Natural killer cell (primary cell): ENCODE measurements at places on chromosomes 3 and 15. TPM values are rescaled to one million over a fixed set of nuclear protein-coding genes. Genes with fewer than 3 reads are reported as not detected.

The TBL1XR1 gene
- total RNA-seq, result 81.7 TPM

The CLRN1 gene
- not detected for total RNA-seq

GRCh38 chr3:38637906-38638305 lies 11.6 kb downstream of the SCN5A start:
- H3K4me3 ChIP-seq, result no peak overlapping the region
- H3K36me3 ChIP-seq, result no peaks in the 10 kb centered on the region
- H3K4me1 ChIP-seq, result no peaks in the 10 kb centered on the region

DNA sequence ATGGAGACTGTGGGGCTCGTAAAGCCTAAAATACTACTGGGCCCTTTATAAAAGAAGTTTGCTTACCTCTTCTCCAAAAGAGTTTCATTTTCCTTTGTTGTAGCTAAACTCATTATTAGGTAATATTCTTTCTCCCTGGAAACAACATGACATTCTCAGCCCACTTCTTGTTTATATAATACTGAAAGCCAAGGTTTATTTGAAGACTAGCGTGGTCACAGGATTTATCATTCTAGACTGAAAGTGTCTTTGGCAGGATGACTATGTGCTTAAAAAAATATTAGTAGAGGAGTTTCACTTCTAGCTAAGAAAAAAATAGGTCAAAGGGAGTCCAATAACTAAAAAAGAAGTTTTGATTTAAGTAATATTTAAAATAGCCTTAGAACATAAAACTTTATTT lies 1085.2 kb upstream of the CADM2 start:
- no peak overlapping the region for H3K27ac ChIP-seq
- H3K4me3 ChIP-seq, result no peak overlapping the region
- H3K36me3 ChIP-seq, result no peaks in the 10 kb centered on the region

The MNS1 gene
- not detected for total RNA-seq

GRCh38 chr3:15653321-15653720 lies 51.8 kb downstream of the BTD start:
- DNase-seq, result no peak
- peaks cover 21% of the 10 kb centered on the region for H3K4me1 ChIP-seq
- no peaks in the 10 kb centered on the region for H3K36me3 ChIP-seq
- no peak overlapping the region for H3K27ac ChIP-seq

DNA sequence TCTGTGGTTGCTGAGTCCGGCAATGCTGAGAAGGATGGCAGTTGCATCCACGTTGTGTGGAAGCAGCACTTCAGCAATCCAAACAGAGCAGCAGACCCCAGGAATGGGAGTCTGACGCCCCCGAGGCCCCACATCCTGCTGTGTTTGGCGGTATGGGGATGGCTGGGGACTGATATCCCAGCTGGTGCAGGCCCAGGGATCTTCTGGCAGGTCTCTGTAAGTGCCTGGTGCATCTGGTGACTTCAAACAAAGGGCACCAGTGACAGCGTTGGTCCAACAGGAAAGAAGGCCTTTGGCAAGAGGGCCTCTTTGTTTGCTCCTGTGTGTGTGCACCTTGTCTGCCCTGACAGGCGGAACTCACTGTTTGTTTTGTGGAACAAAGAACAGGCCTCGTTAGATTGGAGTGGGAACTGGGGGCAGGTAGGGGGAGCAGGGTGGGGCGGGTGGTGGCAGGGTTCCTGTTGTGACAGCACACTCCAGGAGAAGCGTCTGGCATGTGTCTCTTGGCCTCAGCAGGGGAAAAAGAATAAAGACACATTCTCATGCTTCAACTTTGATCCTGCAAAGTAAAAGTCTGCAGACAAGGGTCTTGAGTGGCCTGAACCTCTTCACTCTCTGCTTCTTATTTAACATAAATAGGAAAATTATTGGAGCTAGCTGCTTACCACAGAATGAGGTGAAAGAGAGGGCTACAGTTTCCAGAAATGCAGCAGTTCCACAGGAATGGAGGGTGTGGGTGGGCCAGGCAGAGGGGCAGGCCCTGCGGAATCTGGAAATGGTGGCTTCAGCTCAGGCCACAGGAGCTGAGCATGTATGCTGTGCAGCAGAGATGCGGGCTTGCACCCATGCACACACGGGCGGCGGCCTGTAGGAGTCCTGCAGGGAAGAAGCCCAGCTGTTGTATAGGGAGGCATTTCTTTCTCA lies 94.5 kb upstream of the MYZAP start:
- H3K27me3 ChIP-seq, result no peaks in the 10 kb centered on the region
- H3K4me1 ChIP-seq, result no peaks in the 10 kb centered on the region
- H3K27ac ChIP-seq, result no peak overlapping the region
- DNase-seq, result no peak

DNA sequence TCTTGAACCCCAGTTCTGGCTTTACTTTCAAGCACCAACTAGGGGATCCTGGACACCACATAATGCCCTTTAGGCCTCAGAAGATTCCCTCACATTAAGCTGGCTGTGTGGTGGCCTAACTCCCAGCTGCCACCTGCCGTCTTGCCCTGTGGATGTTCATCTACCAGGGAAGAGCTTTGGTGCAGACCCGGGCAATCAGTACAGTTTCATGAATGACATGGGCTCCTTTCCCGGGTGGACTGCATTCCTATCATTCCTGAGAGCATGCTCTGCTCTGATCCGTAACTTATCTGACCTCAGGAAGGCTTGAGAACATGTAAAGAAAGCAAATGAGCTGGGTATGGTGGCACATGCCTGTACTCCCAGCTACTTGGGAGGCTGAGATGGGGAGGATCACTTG lies 50.0 kb upstream of the GSK3B start:
- no peaks in the 10 kb centered on the region for H3K4me1 ChIP-seq
- no peaks in the 10 kb centered on the region for H3K27me3 ChIP-seq

DNA sequence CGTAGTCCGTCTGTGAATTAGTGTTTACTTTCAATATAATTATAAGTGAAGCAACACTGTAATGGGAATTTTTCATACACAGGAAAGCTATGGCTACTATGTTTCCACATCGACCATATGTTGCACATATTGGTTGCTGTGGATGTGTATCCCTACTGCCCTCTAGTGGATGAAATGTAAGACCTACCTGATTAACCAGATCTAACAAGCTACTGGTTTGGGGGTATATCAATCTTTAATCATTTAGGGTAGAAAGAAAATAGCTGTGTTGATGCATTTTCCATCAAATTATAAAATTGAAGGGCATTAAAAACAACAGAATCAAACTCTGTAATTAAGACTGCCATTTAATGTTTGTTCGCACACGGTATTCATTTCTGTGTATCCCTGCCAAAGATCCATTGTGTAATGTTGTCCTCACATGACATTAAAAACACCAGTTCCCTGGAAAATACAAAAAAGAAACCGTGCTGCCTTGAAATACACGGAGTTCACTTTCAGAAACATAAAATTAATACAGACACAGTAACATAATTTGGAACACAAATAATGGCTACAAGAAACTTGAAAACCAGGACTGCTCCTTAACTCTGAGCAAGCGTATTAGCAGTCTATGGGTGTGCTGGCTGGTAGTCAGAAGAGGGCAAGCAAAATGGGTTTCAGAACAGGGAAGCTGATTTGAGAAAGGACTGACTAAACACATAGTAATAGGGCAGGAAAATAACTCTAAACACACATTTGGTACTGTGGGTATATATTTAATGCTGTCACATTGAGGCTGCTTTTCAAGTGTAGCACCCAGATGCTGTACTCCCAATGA lies 125.1 kb downstream of the TIGIT start:
- no peak overlapping the region for H3K27ac ChIP-seq
- H3K4me3 ChIP-seq, result no peak overlapping the region

DNA sequence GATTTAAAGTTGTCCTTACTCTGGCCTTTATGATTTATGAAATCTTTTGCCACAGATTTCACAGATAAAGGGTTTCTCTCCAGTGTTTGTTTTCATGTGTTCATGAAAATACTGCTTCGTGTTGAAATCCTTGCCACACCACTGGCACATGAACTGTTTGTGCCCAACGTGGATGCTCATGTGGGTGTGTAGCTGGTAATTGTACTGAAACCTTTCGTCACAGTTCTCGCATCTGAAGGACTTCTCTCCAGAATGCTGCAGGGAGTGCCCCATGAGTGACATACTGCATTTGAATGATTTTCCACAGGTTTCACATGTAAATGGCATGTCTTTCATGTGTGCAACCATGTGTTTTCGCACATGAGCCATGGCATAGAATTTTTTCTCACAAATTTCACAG lies 111.9 kb downstream of the DOCK3 start:
- DNase-seq, result no peak
- H3K27me3 ChIP-seq, result no peaks in the 10 kb centered on the region
- H3K4me1 ChIP-seq, result no peaks in the 10 kb centered on the region
- H3K36me3 ChIP-seq, result no peaks in the 10 kb centered on the region
- H3K27ac ChIP-seq, result no peak overlapping the region
- H3K4me3 ChIP-seq, result no peak overlapping the region

The GRAMD1C gene
- 3.9 TPM for total RNA-seq

The TADA3 gene
- total RNA-seq, result 73.7 TPM

GRCh38 chr3:57179580-57180410 lies 14.6 kb upstream of the IL17RD start:
- no peaks in the 10 kb centered on the region for H3K4me1 ChIP-seq
- H3K36me3 ChIP-seq, result no peaks in the 10 kb centered on the region

DNA sequence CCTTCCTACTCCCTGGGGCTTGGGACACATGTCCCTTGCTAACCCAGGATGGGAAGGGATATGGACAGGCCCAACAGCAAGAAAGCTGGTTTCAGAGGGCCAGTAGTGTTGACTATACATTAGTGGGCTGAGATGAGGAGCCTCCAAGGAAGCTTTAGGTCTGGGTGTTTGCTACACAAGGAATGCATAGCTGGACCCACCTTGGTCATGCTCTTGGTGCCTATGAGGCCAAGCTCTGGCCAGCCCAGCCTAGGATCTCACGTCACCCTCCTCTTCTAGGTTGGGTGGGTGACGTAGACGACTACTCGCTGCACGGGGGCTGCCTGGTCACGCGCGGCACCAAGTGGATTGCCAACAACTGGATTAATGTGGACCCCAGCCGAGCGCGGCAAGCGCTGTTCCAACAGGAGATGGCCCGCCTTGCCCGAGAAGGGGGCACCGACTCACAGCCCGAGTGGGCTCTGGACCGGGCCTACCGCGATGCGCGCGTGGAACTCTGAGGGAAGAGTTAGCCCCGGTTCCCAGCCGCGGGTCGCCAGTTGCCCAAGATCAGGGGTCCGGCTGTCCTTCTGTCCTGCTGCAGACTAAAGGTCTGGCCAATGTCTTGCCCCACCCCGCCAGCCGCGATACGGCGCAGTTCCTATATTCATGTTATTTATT lies 653 bp upstream of the WDR6 start:
- DNase-seq, result peak; percentile 48
- peaks cover 2% of the 10 kb centered on the region for H3K36me3 ChIP-seq
- peak overlapping the region; percentile 96 for H3K4me3 ChIP-seq
- H3K4me1 ChIP-seq, result peaks cover 20% of the 10 kb centered on the region
- H3K27me3 ChIP-seq, result no peaks in the 10 kb centered on the region

- H3K4me1 ChIP-seq, result no peaks in the 10 kb centered on the region
- no peak for DNase-seq
- peaks cover 12% of the 10 kb centered on the region for H3K36me3 ChIP-seq
- no peak overlapping the region for H3K4me3 ChIP-seq
- no peak overlapping the region for H3K27ac ChIP-seq
- H3K27me3 ChIP-seq, result no peaks in the 10 kb centered on the region
These were observed 53.7 kb downstream of the TP53BP1 start for GRCh38 chr15:43439268-43439667.

The KLHDC8B gene
- total RNA-seq, result 2.4 TPM

The SAMMSON gene
- total RNA-seq, result not detected

DNA sequence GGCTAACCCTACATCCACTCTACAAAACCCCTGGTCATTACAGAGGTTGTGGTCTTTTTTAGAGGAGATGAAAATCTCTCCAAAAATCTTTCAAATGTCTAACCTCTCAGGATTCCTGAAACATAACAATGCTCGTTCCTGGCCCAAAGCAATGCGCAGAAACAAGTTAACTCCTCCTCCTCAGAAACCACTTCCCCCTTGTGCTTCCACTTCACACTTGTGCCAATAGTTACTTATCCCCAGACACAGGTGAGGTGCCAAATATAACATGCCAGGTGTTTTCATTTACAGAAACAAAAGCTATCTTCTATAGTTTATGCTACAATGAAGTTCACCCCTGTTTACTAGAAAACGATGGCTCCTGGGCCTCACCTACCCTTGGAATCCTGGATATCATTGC lies 6.2 kb downstream of the NDUFAF1 start:
- H3K36me3 ChIP-seq, result peaks cover 17% of the 10 kb centered on the region
- no peak for DNase-seq
- no peak overlapping the region for H3K4me3 ChIP-seq
- no peak overlapping the region for H3K27ac ChIP-seq
- peaks cover 3% of the 10 kb centered on the region for H3K4me1 ChIP-seq
- no peaks in the 10 kb centered on the region for H3K27me3 ChIP-seq

- H3K27me3 ChIP-seq, result no peaks in the 10 kb centered on the region
- no peak overlapping the region for H3K4me3 ChIP-seq
- no peaks in the 10 kb centered on the region for H3K4me1 ChIP-seq
- no peak for DNase-seq
- no peaks in the 10 kb centered on the region for H3K36me3 ChIP-seq
- no peak overlapping the region for H3K27ac ChIP-seq
These were observed 433.4 kb upstream of the GBE1 start for GRCh38 chr3:82194870-82195269.

DNA sequence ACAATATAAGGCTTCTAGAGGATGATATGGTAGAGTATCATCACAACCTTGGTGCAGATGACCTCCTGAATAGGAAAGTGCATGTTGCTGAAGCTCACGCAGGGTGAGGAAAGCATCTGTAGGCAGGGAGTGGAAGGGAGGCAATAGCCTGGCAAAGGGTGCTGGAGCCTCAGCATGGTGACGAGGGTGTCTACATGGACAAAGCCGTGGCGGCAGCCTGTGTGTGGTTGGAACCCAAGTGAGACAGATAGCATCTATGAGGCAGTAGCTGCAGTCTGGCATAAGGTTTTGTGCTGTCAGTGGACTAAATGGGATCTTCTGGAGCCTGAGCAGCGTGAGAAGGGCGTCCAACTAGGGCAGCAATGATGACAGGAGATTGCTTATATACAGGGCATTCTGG lies 132.5 kb downstream of the DLG1 start:
- no peak overlapping the region for H3K27ac ChIP-seq
- DNase-seq, result no peak

DNA sequence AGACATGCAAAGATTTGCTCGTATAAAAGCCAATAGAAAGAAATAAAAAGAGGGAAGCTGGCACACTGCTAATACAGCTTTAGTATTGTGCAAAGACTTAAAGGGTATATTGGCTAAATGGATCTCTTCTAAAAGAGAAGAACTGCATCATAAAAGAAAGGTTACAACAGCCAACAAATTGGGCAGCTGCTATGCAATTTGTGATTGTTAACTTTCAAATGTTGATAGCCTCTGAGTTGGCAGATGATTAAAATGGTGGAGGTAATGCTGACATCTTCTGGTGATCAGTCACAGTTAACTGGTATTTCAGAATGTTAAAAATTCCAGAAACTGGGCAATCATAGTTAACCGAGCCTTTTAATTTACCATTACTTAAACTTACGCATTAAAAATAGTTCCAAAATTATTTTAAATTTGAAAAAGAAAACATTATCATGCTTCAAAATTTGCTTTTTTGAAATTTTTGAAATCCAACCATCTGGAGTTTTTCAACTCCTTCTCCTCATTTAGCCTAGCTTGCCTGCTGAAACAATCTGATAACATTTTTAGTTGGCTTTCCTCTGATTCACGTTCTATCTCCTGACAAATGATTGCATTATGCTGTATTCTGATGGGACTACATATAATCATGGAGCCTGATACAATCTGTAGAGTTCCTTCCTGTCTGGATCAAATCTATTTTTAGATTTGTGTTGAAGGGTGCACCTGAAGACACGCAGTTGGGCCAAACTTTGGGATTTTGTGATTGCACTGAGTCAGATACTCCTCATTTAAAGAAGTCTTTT lies 144.0 kb upstream of the PDZRN3 start:
- no peaks in the 10 kb centered on the region for H3K36me3 ChIP-seq
- DNase-seq, result no peak
- H3K27ac ChIP-seq, result no peak overlapping the region
- H3K27me3 ChIP-seq, result no peaks in the 10 kb centered on the region
